C1 segment of cervical spinal cord (tissue), 14 donors: ENCODE measurements at places on chromosomes 5 and 9.

GRCh38 chr5:93886098-93886806 is 144.9 kb upstream of the POU5F2 start:
- no peak for DNase-seq

- no peak for DNase-seq
Measured at GRCh38 chr5:144315994-144316634, 145.4 kb downstream of the KCTD16 start.

DNA sequence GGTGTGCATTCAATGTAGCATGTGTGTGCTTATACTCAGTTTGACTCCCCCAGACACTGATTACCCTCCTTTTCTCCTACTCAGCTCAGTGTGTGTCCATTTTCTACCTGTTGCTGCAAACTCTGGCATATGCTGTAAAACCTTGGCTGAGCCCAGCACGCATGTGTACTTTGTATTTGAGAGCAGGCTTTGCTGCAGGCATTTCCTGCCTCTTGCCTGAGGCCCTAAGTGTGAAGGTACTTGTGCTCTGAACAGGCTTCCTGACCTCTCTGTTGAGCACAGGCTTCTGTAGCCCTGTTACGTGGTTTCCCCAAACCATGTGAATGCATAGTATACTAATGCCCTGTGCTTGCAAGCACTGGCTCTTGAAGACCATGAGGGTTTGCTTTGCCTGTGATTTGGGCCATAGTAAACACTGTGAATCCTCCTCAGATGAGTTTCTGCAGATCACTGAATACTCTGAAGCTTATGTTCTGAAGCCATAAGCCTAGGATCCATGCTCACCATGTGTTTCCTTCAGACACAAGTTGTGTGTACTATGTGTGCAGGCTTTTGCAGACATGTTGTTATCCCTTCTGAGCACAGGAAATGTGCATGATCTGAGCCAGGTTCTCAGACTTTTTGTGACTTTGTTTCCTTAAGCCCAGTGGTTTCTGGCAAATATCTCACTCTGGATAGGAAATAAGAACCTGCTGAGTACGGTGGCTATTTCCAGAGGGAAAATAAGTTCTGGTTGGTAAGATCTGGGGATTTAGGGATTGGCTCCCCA is 124.9 kb upstream of the RUSC2 start:
- no peak for DNase-seq

GRCh38 chr9:117013440-117013995 is 326.4 kb downstream of the TRIM32 start:
- DNase-seq, result no peak

GRCh38 chr5:169635936-169636335 is 1.1 kb upstream of the DOCK2 start:
- no peak for DNase-seq

DNA sequence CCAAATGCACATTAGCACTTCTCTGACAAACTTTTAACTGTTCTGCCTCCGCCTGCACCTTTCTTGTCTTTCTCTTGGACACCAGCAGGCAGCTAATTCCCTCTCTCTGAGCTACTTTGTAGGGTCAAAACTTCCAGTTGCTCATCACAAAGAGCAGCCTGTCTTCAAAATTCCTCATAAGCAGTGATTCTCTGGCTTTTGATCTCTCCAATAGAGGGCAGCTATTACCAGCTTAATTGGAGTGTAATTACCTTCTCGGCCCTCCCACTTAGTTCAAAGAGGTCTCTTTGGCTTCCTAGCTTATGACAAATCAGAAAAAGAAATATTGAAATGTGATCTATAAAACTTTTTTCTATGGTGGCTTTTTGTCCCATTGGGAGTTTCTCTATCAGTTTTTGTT is 43.6 kb upstream of the RAD23B start:
- DNase-seq, result no peak

GRCh38 chr5:156929366-156929948 is 33.6 kb downstream of the TIMD4 start:
- DNase-seq, result no peak

- DNase-seq, result no peak
Measured at GRCh38 chr9:15096972-15097371, 186.7 kb upstream of the FREM1 start.

GRCh38 chr5:37915097-37915736 is 75.4 kb upstream of the GDNF start:
- DNase-seq, result no peak

DNA sequence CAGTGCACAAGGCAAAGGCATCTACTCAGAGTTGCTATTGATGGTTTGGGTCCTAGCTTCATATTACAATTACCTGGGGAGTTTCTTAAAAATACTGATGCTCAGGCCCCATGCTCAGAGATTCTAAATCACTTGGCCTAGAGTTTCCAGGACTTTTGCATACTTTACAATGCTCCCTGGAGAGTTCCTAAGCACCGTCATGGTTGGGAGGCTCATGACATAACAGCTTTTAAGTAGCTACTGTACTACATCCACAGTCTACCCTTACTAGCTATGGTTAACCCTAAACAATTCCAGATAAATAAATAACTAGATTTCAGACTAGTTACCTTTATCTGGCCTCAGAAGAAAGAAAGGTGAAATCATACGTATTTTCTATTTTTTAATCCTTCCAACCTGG is 414.4 kb downstream of the PDE4D start:
- no peak for DNase-seq

DNA sequence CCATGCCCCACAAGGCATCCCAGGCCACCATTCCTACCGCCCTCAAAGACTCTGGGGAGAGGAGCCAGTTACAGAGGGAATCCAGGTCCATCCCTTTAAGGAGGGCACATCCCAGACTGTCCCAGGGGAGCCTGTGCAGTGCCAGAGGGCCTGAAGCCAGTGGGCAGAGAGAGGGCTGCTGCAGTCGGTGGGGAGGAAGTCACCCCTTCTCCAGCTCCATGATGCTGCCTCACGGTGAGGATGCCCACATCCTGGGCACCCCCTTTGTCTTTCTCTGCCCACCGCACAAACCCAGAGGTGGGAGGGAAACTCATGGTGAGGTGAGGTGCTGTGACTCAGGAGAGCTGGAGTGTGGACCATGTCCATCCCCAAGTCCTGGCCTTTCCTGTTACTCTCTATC is 26.2 kb upstream of the ANKRD33B start:
- DNase-seq, result peak; percentile 16

DNA sequence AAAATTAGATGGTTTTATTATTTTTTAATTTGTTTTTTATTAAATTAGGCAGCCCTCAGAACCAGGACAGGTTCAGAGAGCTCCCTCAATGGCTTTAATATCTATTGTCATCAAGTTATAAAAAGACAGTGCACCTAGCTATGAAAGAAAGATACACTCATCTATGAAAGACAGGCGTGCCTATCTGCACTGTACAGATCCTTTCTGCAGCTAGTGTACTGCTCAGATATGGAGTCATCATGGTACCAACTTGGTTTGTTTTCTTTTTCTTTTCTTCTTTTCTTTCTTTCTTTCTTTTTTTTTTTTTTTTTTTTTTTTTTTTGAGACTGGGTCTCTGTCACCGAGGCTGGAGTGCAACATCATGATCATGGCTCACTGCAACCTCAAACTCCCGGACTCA is 54.8 kb upstream of the GPBP1 start:
- DNase-seq, result no peak

DNA sequence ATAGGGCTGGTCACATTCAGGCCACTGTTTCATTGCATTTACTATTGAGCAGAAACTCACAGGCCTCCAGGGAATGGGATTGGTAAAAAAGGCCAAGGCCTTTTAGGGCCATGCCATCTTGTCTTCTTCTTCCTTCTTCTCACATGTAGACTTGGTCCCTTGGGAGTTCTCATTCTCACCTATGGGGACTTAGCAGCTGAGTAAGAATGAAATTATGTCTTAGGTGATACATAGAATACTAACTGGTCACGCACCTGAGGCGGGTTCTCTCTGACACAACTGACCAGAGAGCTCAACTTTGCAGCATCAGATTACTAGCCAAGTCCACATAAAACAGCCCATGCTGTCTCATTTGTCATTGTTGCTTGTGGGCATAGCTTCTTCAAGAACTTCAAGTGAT is 641.8 kb downstream of the EFNA5 start:
- no peak for DNase-seq

DNA sequence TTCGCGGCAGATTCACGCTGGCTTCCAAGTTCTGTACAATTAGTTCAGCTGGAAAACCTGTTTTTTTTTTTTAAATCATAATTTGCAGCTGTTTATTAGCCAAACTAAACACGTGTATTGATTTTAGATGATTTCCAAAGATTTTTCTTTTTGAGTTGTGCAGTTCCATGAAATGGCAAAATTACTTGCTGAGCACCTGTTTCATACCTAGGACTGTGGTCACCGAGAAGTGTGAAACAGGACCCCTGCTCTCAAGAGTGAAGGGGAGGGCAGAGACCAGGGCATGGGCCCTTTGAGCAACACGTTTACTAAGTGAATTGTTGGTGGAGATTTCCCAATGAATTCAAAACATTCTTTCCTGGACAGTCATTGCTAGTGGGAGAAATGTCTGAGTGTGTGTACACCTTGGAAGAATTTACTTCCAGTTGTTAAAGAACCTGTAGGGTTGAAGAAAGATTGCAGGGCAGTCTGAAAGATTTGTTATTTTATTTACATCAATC is 688 bp downstream of the SNX24 start:
- DNase-seq, result no peak

- no peak for DNase-seq
Measured at GRCh38 chr5:143896966-143897365, 85.0 kb downstream of the HMHB1 start.

GRCh38 chr9:125510980-125511379 is 196.0 kb downstream of the MAPKAP1 start:
- DNase-seq, result no peak

DNA sequence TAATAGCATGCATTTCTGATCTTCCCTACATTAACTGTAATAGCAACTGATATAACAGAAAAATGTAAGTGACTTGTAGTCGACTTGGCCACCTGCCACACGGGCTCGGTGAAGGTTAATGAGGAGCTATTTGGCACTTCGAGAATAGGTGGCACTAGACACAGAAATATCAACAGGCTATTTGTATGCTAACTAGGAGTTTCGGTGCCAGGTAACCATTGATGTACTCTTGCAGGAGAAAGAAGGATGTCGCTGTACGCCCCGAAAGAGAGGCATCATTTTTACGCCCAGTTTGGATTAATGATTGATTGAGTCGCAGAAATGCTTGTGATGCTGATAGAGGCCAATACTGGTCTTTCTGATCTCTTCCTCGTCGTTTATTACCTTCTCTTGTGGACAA is 516 bp upstream of the DMRT2 start:
- DNase-seq, result no peak

- DNase-seq, result no peak
Measured at GRCh38 chr5:174531782-174532191, 192.6 kb upstream of the MSX2 start.

DNA sequence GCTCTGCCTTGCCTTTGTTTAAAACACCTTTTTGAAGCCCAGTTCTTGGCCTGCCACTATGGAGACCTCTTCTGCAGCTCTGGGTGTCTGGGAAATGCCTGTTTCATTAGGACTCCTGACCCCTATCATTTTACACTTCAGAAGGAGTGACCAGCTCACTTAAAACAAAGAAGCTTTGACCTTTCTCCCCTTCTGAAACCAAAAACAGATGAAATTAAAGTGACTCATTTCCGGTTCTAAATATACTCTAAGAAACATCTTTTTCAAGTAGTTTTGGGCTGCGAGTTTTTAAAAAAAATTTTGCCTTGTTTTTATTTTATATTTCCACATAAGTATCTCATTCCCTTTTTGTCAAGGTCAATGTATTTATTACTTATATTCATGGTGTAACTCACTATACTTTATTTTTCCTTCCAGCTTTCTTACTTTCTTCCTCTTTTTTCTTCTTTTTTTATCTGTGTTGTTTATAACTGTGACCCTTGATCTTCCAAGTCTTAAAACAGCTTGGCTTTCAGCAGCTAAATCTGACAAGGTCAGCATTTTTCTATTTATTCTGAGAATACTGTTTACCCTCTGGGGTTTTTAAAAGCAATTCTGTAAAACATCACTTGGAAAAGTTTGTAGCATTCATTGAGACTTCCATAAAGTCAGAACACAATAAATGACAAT is 672.9 kb downstream of the NR2F1-AS1 start:
- DNase-seq, result no peak

DNA sequence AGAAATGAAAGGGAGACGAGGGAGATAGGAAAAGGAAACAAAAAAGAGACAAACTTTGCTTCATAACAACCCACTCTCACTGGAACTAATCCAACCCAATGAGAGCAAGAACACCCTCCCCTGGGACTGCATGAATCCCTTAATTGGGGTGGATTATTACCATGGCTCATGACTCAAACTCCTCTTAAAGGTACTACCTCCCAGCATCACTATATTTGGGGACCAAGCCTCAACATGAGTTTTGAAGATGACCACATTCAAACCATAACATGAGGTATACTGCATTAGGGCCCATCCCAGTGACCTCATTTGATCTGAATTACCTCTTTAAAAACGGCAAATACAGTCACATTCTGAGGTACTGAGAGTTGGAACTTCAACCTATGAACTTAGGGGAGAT is 8.0 kb downstream of the MTAP start:
- DNase-seq, result no peak

- DNase-seq, result no peak
Measured at GRCh38 chr9:34451545-34451944, 6.8 kb downstream of the FAM219A start.

- no peak for DNase-seq
Measured at GRCh38 chr9:94717761-94718160, 8.7 kb upstream of the AOPEP start.

DNA sequence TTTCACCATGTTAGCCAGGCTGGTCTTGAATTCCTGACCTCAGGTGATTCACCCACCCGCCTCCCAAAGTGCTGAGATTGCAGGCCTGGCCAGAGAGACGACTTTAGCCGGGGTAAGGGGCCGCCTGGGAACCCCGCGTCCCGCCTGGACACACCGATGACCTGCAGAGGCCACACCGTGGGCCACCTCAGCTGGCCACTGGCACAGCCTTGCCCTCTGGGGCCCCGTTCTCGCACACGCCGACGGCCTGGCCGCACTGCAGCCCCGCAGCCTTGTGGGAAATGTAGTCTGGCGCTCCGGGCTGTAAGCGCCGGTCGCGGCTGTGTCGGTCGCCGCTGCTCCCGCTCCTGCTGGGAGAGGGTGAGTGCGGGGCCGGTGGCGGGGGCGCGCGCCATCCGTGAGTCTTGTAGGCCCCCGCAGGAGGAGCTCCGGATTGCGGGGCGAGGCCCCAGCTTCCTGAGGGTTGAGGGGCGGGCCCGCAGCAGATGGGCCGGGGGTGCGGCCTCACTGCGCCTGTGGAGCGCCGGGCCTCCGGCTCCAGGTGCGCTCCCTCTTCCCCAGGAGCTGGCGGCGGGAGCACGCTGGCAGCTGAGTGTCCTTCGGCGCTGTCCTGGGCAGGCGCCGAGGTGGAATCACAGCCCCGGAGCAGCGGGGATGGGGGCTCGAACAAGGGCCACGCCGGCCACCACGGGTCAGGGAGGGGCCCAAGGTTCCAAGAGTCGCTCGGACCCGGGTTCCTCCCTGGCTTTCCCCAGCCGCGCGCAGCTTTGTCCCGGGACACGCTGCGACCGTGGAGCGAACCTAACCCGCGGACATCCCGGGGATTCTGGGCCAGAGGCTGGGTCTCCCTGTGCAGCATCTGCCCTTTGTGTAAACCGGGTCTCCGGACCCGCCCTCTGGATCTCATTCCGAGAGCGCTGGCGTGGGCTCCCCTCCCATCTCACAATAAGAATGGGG is at the start of gene ZFP2:
Gene ZFP2, plus strand, starts transcription at position 299 of the 957 bp plus-strand sequence. CDS start 35,401 bp downstream, outside the sequence.
- DNase-seq, result peak; percentile 61
